Activated T-cell treated with anti-CD3 and anti-CD28 coated beads, Interleukin-2, amount 50 U/mL, for 4 hours (primary cell): ENCODE measurements at places on chromosomes 16 and 17. TPM values are rescaled to one million over a fixed set of nuclear protein-coding genes. Genes with fewer than 3 reads are reported as not detected.

- DNase-seq, result no peak
These were observed 360.3 kb downstream of the GRIN2A start for GRCh38 chr16:9821970-9822369.

DNA sequence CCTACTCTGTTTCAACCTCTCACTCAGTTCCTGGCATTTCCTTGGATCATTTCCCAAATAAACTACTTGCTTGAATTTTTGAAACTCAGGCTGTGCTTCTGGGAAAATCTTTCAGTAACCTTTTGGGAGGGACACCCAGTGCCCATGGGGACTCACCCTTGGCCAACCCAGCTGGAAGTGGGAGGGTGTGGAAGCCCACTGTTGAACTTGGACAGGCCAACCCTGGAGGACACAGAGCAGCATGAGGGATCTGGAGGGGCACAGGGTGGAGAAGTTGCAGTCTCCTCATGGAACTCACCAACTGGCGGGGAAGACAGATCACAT, 11.2 kb downstream of the RTN4RL1 start:
- no peak for DNase-seq

DNA sequence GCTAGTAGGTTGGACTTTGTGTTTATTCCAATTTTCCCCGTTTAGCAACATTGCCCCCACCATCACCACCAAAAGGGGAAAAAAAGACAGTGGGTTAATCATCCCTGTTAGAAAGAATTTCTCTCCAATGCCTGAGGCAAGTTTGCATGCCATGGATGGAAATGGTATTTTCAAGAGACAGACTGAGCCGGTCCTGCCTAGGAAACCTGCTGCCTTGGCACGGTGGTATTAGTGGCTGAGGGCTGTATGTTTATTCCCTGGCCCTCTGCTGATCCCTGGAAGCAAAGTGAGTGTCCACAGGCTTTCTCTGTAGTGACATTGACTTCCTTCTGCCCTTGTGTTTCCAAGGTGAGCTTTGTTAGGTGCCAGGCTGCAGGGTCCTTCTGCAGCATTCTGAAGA, 427.0 kb upstream of the RBFOX1 start:
- DNase-seq, result no peak

PITPNM3 gene
- 0.56 TPM for total RNA-seq

KRT25 gene
- not detected for total RNA-seq

SERPINF2 gene
- total RNA-seq, result 0.60 TPM

DNA sequence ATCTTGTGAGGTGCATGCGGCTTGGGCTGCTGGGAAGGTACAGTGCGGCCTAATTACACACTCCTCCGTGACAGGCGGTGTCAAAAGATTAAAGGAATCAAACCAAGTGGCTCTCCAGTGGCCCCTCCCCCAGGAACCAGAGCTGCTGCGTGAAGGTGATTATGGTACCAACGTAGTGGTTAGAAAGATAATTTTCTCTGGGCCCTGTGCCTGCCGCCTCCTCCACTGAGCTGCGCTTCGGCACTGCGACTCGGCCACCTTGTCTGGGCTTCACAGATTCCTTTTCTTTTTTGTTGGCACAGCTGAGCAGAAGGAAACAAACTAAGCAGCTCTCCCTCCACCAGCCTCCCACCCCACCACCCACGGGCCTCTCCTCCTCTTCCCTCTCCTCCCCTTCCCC, 113.2 kb upstream of the SDK2 start:
- DNase-seq, result no peak

DNA sequence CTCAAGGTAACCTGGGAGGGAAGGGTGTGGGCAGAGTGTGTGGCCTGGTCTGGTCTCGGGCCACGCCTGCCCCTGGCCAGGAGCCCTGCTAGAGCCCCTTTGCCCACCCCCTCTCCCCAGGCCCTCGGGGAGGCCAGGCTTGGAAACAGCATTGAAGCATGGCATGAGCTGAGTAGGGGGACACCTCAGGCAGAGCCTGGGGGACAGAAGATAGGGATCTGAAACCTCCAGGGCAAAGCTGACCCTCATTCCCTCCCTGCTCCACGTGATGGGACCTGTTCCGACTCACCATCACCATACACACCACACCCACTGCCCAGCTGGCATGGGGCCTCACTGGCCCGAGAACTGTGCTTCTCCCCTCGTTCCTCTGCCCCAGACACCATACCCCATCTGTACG, 2.5 kb downstream of the RFNG start:
- no peak for DNase-seq
